ENCODE measurements at places on chromosomes 4 and X.

- no peak for DNase-seq
Observed at GRCh38 chr4:169438057-169438480, 167.3 kb upstream of the SH3RF1 start.

- no peak for DNase-seq
Observed at GRCh38 chrX:72031634-72032033, 100.1 kb downstream of the RTL5 start.

DNA sequence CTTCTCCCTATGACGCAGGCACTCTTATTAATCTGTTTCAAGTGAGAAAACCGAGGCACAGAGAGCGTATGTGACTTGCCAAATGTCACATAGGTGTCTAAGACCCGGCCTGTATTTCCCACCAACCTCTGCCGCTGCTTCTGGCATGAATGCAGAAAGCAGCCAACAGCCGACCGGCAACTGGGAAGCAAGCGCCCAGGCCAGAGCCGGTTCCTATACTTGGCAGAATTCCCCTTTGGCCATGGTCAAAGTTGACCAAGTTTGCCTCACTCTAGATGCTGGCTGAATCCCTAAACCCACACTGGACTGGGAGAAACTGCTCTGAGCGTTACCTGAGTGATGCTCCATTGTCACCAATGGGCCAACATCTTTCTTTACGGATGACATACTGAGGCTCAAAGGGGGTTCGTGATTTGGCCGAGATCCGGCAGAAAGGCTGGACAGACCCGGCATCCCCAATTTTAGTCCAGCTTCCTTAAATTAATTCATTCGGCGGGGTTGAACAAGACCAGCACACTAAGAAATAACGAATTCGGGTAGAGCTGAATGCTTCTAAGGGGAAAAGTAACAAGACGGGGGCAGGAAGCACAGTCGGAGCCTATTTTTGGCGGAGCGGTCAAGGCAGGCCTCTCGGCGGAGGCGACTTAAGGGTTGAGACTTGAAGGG is 11.2 kb downstream of the MSX1 start:
- no peak for DNase-seq

- DNase-seq, result no peak
Observed at GRCh38 chr4:913280-913618, 18.9 kb downstream of the GAK start.

DNA sequence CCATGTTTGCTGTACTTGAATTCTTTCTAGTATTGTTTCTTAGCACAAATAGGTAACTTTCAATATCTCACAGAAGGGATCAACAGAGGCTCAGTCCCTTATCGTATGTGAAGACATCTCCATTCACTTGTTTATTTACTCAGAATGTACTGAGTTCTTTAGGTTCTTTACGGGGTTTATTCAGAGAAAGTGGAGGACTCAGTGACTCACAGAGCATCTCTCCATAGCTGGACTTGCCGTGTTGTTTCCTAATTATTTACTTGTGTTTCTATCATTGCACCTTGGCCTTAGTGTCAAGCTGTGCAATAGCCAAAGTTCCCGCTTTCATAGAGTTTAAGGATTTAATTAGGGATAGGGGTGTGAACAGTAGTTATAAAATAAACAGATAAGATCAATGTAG is 57.1 kb downstream of the RHOH start:
- no peak for DNase-seq
